ENCODE measurements at places on chromosomes 1 and 21. TPM values are rescaled to one million over a fixed set of nuclear protein-coding genes. Genes with fewer than 3 reads are reported as not detected.

DNA sequence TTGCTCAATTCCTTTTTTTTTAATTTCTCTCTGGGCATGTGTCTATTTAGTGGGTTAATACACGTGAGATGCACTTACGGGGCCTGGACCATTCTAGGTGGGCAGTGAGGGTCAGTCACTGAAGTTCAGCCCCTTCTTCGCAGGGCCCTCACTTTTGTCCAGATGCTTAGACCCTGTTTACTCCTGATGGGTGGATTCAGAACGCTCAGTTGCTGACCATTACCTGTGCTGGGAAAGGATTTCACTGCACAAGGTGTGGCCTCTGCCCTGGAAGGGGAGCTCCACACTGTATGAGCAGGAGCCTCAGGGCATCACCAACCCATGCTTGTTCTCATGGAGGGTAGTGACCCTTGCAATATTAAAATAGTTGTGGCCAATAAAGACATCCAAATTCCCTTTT lies 4.5 kb downstream of the PRAMEF12 start:
- DNase-seq, result no peak

- peak; percentile 68 for DNase-seq
Measured at GRCh38 chr1:8217011-8217711, 100.8 kb upstream of the SLC45A1 start.

S100A2 gene
- 1.8 TPM for total RNA-seq

NR5A2 gene
- 10.3 TPM for total RNA-seq

DNA sequence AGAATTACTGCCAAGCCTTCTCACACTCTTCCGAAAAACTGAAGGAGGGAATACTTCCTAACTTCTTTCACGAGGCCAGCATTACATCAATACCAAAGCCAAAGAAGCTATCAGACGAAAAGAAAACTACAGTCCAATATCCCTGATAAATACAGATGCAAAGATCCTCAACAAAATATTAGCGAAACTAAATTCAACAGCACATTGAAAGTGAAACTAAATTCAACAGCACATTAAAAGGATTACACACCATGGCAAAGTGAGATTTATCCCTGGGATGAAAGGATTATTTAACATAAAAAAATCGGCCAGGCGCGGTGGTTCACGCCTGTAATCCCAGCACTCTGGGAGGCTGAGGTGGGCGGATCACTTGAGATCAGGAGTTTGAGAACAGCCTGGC lies 176.8 kb downstream of the FAF1 start:
- DNase-seq, result no peak

- DNase-seq, result no peak
Measured at GRCh38 chr1:190864013-190864641, 386.5 kb upstream of the BRINP3 start.

- DNase-seq, result no peak
Measured at GRCh38 chr1:3040004-3040403, 18.7 kb downstream of the ACTRT2 start.

VASH2 gene
- total RNA-seq, result 1.8 TPM

GRCh38 chr1:192615055-192615454 lies 20.9 kb upstream of the RGS13 start:
- DNase-seq, result no peak

DNA sequence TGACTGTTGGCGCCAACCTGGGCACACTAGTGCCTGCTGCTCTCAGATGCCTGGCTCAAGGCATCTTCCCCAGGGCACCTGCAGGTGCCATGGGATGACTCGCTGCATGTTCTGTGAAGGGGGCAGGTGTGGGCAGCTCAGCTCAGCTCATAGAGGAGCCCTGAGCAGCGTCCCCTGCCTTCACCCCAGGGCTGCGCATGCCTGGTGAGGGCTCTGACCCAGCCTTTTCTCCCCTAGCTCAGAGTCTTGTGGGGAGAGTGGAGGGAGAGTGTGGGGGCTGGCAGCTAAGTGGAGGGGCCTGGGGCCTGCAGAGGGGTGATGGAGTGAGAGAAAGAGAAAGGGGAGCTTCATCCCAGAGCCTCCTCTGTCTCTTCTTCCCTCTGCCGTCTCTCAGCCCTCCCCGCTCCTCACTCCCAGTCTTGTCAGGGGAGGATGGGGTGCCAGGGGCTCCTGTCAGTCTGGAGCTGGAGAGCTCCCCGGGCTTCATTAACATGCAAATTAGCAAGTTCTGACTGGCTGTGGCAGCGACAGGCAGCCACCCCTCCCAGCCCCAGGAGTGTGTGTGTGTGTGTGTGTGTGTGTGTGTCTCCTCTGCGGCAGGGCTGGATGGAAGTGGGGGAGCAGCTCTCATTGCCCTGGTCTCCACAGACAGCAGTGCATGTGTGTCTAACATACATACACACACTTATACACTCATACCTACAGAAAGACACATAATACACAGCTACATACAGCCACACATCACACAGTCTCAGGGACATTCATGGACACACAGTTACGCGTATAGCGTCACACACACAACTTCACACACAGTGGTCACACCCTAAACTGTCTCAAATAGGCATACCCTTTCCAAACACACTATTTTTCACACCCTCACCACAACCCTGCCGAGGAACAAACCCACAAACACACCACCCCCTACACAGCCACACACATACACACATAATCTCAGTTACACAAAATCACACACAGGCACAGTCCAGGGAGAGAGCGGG lies 34.0 kb downstream of the FOXO6 start:
- no peak for DNase-seq

DNA sequence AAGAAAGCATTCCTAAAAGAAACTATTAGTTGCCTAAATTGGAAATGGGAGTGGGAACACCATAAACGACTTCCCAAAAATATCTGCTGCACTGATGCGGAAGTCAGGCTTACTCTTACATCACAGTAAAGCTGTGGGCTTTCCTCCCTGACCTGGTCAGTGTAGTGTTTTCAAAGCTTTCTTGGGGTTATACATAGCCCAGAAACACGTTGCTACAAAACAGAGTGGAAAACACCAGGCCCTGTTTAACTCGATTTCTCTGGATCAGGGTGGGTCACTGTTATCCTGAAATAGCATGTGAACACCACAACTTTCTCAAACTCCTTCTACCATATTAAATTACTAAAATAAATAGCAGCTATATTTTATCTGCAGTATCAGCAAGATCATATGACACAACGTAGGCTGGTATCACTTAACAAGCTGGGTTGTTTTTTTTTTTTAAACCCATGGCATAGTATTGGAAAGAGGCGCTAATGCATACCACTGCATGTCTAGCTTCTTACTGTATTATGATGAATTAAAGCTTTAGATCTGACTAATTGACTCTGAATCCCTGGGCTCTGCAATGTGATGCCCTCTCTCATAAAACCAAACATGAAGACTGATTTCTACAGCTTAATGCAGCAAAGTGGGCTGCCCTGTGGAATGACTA lies 184.6 kb downstream of the TGFB2 start:
- no peak for DNase-seq

DNA sequence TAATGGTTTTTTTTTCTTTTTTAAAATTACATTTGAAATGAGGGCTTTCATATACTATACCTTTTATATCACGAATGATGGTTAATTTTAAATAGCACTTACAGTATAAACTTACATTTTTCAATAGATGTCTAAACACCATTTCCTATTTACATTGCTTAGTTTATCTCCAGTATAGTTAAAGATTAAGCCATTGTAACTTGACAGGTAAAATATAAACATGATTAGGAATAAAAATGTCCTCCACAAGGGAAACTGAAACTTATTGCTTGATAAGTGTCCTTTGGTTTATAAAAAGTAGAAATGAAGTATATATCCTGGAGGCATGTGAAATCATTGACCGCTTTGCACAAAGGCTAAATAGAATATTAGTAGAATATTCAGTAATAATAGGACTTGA lies 20.2 kb downstream of the CTH start:
- DNase-seq, result no peak

All from aorta (tissue), 5 donors.